ENCODE measurements at places on chromosomes 6 and 20. TPM values are rescaled to one million over a fixed set of nuclear protein-coding genes. Genes with fewer than 3 reads are reported as not detected.

GRCh38 chr6:39634646-39635341 lies 90.4 kb downstream of the KIF6 start:
- DNase-seq: no peak

GRCh38 chr20:53800418-53800817 lies 206.8 kb upstream of the ZNF217 start:
- DNase-seq: no peak

Gene TPBG
- polyA plus RNA-seq: 2.0 TPM

- DNase-seq: no peak
Observed at GRCh38 chr6:94414041-94414440, 994.7 kb upstream of the EPHA7 start.

DNA sequence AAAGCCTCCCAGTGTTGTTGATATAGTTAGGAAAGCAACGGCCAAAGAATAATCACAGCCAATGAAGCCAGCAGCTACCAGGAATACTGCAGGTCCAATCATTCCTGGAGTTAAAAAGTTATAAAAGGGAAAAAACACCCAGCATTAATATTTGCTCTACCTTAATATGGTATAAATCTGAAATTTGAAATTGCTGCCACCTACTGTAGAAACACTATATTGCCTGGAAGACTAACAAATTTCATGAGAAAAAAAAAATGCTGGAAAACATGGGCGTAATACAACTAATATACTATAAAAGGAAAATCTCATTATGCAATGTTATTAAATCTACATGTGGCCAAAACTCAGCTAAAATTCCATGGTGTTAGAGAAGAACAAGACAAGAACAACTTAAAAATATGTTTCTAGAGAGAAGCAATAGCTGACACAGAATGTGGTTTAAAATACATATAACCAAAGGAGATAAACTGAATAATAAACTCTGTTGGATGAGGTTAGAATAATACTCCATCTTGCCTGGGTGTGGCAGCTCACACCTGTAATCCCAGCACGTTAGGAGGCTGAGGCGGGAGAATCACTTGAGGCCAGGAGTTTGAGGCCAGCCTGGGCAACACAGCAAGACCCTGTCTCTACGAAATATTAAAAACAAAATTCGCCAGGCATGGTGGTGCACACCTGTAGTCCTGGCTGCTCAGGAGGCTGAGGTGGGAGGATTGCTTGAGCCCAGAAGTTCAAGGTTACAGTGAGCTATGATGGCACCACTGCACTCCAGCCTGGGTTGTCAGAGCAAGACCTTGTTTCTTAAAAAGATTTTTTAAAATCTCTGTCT lies 43.1 kb downstream of the SLC17A5 start:
- no peak for DNase-seq

Gene BFSP1
- 0.59 TPM for polyA plus RNA-seq

GRCh38 chr6:22470454-22471131 lies 98.8 kb upstream of the HDGFL1 start:
- DNase-seq: no peak

Gene NAA20
- polyA plus RNA-seq: 82.9 TPM

- no peak for DNase-seq
Observed at GRCh38 chr20:41951615-41952014, 333.4 kb upstream of the CHD6 start.

GRCh38 chr6:12151433-12151820 lies 138.7 kb upstream of the EDN1 start:
- DNase-seq: no peak

DNA sequence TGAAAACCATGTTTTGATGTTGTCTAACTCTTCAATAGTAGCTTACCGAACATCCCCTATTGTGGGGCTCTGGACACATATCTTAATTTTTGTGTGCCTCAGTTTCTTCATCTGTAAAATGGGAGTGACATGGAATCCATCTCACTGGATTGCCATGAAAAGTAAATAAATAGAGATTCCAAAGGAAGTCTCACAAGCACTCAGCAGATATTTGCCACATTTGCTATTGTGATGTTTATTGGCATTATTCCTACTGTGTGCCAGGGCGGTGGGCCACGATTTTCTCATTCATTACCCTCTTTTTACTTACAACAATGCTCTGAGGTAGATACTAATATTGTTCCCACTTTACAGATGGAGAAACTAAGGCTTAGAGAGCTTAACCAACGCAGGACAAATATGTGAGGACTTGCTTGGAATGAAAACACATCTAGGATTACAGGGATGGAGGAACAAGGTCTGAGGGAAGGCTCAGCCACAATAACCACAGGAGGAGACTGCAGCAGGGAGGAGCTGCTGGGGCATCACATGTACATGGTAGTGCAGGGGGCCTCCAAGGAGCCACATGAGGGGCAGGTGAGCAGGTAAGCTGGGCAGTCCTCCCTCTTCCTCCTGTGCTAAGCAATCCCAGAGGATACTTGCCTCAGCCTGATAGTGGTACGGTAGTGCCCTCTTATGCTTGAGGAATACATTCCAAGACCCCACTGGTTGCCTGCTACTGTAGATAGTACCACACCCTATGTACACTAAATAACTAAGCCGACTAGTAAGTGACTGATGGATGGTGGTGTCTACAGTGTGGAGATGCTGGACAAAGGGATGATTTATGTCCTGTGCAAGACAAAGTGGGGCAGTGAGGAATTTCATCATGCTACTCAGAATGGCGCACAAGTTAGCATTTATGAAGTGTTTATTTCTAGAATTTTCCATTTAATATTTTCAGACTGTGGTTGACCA lies 176.9 kb downstream of the FOXA2 start:
- DNase-seq: no peak

DNA sequence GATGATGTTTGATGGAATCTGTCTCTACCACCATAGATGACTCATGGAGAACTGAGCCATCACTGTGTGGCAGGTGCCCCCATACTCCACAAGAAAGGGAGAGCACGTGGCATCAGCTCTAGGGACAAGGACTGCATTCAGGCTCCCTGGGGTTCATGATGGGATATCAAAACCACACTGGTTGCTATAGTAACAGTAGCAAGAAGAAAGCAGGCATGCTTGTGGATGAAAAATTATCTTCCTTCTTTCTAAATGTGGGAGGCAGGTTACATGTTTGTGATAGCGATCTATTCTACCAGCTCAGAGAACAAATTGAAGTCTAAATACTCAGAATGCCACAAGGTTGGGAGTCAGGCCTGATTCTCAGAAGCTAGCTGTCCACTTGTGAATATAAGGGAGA lies 224.2 kb downstream of the ARHGAP18 start:
- DNase-seq: no peak
